Left cardiac atrium (tissue), 4 donors: ENCODE measurements at places on chromosomes 2 and 18. TPM values are rescaled to one million over a fixed set of nuclear protein-coding genes. Genes with fewer than 3 reads are reported as not detected.

GRCh38 chr18:77042583-77042982 is 90.0 kb downstream of the MBP start:
- no peak for DNase-seq

DNA sequence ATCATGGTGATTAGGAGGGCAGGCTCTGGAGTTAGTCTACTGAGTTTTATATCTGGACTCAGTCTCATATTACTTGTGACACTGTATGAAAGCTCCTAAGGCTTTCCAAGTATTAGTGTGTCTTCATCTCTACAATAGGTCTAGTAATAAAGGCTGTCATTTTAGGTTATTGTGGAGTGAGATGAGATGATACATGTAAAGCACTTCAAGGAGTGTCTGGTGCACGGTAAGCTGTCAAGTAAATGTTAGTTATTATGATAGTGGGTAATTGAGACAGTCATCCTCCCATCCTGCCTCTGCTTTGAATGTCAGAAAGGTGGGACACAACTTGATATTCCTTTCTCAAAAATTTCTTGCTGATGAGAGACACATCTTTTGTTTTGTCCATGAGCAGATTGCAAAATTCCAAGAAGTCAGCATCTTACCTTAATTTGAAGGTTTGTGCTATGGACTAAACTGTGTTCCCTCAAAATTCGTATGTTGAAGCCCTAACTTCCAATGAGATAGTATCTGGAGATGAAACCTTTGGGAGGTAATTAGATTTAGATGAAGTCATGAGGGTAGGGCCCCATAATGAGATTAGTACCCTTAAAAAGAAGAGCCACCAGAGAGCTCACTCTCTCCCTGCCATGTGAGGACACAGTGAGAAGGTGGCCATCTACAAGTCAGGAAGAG is 41.4 kb upstream of the UPP2 start:
- no peak for DNase-seq

DNA sequence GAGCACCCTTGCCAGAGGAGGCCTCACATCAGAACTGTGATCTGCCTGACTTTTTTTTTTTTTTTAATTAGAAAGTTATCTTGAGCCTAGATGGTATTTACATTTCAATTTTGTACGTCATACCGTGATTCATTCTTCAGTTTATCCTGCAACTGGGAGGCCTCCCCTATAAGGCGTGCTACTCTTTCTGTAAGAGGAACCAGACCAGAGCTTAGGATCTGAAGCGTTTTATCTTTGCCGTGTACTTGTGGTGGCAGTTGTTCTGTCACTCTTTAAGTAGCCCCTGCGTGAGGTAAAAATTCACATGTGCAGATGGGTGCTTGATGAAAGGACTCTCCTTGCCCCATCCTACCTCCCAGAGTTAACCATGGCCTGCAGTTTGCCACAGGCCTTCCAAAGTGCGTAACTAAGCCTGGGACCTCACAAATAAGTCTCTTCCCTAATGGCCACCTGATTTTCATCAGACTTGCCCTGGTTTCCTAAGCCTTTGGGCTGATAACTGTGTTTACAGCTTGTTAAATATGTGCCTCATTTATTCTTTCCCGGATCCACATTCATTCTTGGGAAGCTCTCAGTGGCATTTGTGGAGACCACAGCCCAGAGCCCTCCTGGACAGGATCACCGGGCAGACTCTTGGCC is 96.0 kb downstream of the MTCL1 start:
- no peak for DNase-seq

GRCh38 chr2:99754210-99754609 is 264.4 kb upstream of the REV1 start:
- DNase-seq: no peak

DNA sequence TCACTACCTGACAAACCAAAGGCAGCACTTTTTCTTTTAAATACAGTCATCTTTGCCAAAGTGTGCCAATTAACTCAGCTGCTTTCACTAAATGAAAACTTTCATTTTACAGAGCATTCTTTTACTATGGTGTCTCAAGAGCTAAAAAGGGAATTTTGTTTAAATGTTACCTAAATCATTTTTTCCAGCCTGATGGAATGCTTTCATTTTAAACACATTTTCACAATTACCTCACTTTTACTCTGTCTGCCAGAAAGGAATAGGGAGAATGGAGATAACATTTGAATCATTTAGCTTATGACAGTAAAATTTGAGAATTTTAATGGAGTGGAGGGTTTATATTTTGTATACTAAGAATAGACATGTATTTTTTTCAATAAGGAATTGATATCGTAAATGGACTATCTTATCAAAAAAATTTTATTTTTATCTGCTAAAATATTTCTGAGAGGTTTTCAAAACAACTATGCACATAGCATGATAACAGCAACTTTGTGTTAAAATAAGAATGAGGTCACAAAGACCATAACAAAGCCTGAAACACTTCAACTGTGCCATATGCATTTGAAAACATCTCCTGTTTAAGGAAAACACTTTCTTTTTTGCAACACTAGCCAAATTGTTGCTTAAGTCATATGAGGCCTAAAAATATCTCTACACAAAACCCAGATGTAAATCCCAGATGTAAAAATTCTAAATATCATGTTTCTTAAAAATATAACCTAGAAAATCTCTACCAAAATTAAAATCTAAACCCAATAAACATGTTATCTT is 769.9 kb upstream of the FSHR start:
- DNase-seq: no peak

- DNase-seq: no peak
Observed at GRCh38 chr18:54672846-54673475, 81.9 kb downstream of the DYNAP start.

- no peak for DNase-seq
Observed at GRCh38 chr2:98269274-98269673, 77.0 kb upstream of the CNGA3 start.

DNA sequence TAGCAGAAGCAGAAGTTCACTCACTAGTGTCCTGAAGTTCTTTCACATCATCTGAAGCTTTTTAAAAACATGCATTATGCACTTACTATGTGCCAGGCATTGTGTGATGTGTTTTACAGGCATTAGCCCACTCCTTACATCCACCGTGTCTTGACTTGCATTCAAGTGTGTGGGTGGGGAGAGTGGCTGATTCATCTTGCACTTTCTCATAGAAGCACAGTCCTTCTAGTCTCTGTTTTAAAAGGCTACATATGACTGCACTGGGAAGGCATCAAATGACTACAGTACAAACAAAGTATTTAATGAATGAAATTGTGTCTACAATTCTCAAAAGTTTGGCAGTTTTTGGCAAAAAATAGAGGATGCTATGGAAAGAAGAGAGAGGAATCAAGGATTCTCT is 21.6 kb upstream of the DSC3 start:
- DNase-seq: no peak

DNA sequence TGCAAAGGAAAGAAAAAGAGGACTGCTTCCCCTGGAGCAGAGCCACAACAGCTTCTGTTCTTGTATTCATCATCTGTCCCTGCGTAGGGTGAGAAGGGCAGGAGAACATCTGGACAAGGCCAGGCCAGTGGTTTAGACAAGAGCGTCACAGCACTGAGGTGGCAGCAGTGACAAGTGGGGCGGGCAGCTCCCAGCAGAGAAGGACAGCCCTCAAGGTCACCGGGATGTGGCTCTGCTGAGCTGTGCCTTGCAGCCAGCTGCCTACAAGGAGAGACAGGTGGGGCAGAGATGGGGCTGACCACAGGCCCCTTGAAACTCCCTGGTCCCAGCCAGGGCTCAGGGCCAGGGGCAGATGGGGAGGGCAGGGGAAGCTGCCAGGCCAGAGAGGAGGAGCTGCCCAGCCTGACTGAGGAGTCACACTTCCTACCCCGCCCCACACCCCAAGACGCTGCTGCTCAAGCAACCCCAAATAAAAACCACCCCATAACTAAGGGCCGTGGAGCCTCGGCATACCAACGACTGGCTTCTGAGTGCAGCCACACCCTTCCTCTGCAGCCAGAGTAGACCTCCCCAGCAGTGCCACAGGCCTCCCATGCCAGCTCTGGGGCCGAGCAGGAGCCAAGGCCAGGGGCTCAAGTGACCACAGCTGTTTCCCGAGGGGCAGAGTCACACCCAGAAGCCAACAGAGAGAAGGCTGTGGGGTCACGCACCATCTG is 5.4 kb downstream of the RAB11FIP5 start:
- peak; percentile 40 for DNase-seq

DNA sequence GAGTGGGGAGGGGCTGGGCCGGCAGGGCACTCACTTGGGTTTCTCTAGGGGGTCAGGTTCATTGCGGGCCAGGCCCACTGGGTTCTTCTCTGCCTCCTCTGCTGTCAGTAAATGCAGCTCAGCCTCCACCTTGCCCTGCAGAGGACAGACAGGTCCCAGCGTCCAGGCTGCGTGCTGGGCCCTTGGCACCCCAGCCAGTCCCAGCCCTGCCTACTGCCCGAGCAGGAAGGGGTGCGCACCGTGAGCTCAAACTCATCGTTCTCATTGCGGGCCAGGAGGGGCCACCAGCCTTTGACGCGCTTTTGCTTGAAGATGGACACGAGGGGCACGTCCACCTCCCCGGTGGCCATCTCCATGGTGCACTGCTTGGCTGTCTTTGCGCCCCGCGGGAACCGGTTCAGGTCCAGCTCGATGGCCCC is 17.3 kb downstream of the OTOF start:
- DNase-seq: no peak

DNA sequence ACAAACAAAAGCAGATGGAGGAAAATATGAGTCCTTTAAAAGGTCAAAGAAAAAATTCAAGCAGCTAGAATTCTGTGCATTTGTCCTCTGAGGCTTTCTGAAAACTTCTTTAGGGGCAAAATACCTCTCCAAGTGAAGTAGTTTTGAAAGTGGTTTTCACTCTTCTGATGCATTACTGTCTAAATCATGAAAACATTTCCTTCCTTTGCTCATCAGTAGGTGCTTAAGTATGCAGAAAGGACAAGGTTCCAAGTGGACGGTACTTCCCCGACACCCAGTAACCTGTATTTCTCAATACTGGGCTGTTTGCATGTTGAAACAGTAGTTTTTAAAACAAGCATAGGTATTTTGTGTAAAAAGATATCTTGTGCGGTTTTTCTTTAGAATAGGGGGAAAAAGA is 189.1 kb upstream of the ERBB4 start:
- DNase-seq: no peak

GRCh38 chr2:108542071-108542470 is 7.8 kb downstream of the LIMS1 start:
- DNase-seq: no peak

GRCh38 chr2:47493317-47494035 is 90.5 kb downstream of the MSH2 start:
- DNase-seq: no peak

- DNase-seq: no peak
Observed at GRCh38 chr18:26192233-26192632, 34.0 kb upstream of the TAF4B start.

GRCh38 chr18:61546590-61546989 is 213.4 kb downstream of the CDH20 start:
- DNase-seq: no peak

DNA sequence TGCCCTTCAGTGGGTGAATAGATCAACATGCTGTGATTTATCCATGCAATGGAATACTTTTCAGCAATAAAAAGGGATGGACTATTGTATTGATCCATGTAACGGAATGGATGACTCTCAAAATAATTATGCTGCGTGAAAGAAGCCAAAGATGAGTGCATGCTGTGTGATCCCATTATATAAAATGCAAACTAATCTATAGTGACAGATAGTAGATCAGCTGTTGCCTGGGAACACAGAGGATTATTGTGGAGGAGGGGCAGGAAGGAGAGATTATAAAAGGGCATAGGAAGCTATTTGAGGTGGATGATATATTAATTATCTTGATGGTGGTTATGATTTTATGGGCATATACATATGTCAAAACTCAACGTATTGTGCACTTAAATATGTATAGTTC is 55.5 kb upstream of the ADAM23 start:
- DNase-seq: no peak

- DNase-seq: no peak
Observed at GRCh38 chr2:119333360-119333759, 33.3 kb downstream of the C2orf76 start.

DNA sequence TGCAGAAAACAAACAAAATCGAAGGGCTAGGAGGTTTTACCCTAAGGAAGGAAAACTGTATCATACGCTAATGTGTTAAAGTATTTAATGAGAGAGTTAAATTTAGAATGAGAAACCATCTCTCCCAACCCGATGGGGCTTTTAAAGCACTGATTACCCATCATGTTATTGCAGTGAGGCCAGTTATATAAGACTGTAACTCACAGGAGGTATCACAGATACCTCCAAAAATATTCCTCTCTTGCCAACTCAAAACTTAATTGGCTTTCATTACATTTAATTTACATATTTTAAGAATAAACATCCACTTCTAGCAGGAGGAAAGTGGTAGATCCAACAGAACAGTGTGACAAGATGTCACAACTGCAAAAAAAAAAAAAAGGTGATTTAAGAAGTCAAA is 56.3 kb downstream of the RPL31 start:
- no peak for DNase-seq

GRCh38 chr2:16394072-16394985 is 271.3 kb downstream of the CYRIA start:
- no peak for DNase-seq

DNA sequence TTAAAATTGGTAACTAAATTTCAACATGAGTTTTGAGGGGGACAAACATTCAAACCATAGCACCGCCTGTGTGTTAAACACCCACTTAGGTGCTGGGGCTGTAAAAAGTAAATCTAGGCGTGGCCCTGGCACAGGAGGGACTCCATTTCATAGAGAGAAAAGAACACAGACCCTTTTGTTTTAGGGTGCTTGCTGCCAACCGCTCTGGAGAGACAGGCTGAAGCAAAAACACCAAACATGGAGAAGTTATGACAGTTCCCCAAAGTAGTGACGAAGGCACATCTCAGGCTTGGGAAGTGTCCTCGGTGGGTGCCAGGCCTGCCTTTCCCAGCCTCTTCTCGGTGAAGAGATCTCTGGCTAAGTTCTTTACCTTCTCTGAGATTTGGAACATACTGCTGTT is 5.1 kb downstream of the ACTG2 start:
- DNase-seq: no peak

- DNase-seq: no peak
Observed at GRCh38 chr2:104092886-104093285, 761.0 kb upstream of the POU3F3 start.

DNA sequence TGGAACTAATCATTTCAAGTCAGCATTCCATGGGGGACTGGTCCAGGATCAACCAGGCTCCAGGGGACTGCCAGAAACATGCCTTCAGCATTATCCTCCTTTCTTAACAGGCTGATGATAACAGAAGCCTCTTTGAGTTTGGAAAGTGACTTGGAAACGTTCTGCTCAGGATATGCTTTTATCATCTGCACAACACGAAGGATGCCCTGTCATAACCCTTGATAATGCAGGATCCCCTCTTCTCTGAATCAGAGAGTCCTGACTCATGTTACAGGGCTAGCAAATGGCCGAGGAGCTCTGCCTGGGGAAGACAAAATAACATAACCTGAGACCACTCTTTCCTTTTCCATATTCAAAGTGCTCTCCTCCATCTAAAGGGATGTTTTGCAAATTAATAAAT is 6.7 kb downstream of the SCYGR3 start:
- no peak for DNase-seq

- DNase-seq: no peak
Observed at GRCh38 chr2:64492272-64492671, 31.9 kb upstream of the AFTPH start.

Gene CNRIP1
- total RNA-seq: 16.8 TPM

Gene RIT2
- total RNA-seq: not detected

Gene ZNF396
- total RNA-seq: 1.0 TPM

Gene MTA3
- 20.9 TPM for total RNA-seq

Gene FAM124B
- 1.3 TPM for total RNA-seq

Gene SCN7A
- 27.5 TPM for total RNA-seq

Gene SAG
- total RNA-seq: not detected

Gene SRD5A2
- not detected for total RNA-seq

Gene FAM237A
- total RNA-seq: not detected

Gene FAM228A
- total RNA-seq: 0.77 TPM

Gene TBC1D8
- total RNA-seq: 33.4 TPM
